Dermis microvascular lymphatic vessel endothelial cell (primary cell): ENCODE measurements at places on chromosomes 3 and 15.

DNA sequence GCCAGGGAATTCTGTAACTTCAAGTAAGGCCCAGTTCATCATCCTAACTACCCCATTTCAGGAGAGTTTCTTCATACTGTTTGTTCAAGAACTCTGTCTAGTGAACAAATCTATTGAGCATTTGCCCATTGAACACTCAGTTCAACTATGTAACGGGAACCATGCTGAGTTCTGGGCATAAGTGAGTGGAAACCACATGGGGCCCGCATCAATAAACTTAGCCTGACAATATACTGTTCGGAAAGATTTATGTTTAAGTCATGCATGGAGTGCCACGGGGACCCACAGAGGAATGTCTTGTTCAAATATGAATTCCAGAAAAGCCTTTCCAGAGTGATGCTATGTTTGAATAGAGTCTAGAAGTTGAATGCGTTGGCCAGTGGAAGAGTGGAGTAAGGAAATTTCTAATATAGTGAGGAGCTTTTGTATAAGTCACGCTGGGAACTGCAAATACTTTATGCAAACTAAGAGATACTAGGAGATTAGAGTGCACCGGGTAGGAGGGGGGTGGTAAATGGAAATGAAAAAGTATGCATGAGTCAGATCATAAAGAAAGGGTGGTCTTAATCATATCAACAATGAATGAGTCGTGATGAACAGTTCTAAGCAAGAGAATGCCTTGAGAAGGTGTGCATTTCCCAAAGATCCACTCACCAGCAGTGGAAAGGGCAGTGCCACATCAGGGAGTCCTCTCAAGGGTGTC is 279.8 kb downstream of the VPS13C start:
- no peak for DNase-seq

- DNase-seq = peak; percentile 38
These were observed 214.9 kb upstream of the ARRDC4 start for GRCh38 chr15:97745481-97746071.

GRCh38 chr3:155254445-155254844 is 39.0 kb downstream of the STRIT1 start:
- DNase-seq = no peak

DNA sequence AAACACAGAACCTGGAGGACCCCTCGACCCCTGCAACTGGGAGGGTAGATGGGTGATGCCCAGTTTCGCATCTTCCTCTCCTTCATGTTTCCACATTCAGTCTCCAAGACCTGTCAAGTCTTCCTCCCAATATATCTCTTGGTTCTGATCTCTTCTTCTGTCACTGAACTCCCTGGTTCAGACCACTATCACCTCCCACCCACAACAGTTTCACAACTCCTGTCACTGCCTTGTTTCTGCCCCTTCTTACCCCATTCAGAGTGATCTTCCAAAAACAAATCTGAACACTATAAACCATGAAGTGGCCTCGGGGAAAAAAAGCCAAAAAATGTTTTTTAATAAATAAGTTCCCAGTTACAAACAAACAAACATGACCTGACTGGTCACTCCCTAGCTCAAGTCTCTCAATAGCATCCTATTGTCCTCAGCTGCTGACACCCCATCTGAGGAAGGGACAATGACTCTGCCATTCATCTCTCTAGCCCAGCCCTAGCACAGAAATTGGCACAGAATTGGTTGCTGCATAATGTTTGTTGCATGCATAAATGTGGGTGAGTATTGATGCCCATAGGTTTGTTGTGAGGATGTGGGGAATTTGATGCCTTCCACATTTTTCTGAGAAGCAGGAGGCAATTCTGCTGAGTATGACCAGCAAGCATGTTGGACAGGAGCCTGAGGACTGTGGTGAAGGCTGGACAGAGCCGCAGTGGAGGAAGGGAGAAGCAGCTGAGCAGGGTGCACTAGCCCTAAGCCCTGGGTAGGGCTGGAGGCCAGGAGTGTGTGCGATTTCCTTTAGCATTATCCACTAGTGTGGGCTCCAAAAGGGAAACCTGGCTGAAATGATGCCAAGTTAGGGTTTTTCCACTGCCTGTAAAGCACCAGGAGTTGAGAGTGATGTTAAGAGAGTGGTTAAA is 12.2 kb upstream of the XYLB start:
- DNase-seq = peak; percentile 4

DNA sequence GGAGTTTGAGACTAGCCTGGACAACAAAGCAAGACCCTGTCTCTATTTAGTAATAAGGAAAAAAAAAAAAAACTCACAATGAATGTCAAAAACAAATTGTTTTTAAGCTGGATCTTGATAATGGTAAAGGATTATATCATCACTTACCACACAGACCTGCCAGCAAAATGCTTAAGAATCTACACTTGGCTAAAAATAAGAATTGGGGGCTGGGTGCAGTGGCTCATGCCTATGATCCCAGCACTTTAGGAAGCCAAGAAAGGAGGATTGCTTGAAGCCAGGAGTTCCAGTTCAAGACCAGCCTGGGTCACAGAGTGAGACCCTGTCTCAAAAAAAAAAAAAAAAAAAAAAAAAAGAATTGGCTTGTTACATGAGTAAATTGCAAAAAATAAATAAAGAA is 31.0 kb downstream of the ACAP2 start:
- DNase-seq = no peak

DNA sequence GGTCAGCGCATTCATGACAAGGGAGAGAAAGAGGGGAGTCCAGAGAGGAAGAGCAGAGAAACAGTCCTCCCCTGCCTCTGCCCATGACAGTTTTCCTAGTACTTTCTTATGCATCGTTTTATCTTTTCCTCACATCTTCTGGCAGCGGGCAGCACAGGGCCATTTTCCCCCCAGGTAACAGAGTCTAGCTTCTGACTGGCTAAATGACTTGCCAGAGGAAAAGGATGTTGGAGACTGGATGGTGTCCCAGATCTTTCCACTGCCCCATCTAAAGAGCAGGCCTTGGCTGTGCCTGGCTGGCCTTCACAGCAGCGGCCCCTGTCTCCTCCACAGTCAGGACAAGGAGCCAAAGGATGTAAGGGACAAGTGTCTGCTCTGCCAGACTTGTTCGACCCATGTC is 59.3 kb downstream of the CTDSPL start:
- no peak for DNase-seq

GRCh38 chr3:77025471-77025870 is 14.4 kb upstream of the ROBO2 start:
- no peak for DNase-seq

GRCh38 chr15:39513936-39514335 is 66.9 kb upstream of the THBS1 start:
- DNase-seq = no peak

DNA sequence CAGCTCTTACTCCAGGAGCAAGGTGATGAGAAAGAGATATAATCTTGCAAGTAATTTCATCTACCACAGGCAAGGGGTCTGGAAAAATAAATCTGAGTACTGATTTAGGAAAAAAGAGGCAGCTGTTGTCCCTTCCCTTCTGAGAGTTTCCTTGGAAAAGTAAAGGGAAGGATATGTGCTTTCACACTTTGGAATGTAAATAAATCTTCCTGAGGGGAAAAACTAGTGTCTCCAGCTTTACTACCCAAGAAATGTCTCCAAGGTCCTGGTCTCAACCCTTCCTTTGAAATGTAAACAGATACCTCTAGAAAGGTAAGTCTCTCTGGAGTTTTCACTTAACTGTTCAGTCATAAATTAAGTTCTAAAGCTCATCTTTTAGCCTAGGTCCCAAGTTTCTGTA is 102.6 kb downstream of the DPH6 start:
- no peak for DNase-seq

DNA sequence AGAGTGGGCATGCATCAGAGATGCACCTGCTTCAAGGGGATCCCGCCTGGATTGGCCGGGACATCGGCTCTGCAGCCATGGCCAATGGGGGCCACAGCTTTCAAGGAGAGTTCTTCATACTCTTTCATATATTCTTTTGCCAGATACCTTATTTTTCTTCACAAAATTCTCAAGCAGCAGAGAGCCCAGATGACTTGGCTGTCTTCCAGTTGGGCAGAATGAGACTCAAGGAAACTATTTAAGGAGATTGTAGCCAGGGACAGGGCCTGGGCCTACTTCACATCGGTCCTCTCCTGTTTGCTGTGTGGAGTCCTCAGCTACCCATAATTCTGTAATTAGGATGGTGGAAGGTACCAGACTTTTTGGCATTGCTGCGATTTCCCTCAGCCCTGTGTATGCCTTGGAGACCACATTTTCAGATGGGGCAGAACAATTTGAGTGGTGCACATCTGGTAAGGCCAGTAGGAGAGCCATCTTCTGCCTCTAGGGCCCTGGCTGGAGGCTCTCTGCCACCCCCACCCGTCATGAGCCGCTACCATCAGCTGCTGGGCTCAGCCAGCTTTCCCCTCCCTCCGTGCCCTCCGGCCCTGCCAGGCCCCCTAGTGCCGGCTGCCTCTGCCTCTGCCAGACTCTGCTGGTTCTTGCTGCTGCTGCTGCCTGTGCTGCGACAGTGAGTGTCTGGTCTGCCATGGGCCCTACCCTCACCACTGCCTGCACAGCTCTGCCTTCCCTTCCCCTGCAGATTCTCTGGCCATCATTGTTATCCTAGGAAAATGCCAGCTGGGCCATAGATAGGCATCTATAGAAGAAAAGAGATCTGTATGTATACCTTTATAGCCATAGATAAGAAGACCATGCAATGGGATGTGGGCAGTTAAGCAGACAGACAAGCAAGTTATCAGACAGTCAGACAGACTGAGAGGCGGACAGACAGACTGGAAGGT is 6.7 kb downstream of the PLIN1 start:
- no peak for DNase-seq

DNA sequence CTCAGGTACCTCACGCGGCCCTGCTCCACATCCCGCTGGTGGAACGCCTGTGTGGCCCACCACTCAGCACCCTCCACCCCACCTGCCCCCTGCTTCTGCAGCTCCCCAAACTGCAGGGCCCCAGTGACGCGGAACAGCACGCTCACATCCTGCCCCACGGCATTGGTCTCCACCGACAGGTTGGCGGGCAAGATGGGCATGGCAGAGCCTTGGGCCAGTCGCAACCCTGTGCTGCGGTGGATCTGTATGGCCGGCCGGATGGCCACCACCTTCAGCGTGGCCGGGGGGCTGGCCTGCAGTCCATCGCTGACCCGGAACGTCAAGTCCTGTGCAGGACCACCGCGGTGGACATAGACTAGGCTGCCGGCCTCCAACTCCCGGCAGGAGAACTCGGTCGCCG is 23.8 kb downstream of the CSPG4 start:
- DNase-seq = no peak

DNA sequence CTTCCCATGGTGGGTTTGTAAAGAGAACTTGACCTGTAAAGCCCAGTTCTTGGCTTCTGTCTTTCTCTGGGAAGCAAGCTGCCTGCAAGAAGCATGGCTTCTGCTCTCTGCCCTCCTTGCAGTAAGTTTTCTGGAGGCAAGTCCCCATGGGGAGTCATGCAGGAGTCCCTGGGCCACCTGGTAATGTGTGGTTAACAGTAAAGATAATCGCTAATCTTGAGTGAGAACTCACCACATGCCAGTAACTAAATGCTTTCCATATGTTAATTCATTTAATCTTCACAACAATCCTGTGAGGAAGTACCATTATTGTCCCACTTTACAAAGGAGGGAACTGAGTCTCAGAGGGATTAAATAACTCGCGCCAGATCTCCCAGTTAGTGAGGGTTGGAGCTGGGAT is 4.2 kb downstream of the CAPN3 start:
- DNase-seq = no peak

GRCh38 chr15:89586651-89587050 is 11.4 kb downstream of the TICRR start:
- DNase-seq = no peak

DNA sequence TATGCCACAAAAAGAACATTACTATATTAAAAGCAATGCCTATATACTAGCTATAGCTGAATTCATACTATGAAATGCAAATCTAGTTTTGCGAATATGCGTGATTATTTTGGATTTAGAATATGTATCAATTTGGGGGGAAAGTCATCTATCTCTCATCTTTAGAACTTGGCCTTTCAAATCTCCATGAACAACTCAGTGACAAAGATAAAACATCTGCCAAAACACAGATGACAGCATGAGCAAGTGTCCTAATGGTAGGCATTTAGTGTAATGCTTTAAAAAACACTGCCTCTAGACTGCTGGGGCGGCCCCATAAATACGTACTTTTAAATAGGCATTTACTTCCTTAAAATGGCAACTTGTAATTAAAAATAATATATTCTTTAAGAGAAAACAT is 2.7 kb downstream of the CD47 start:
- DNase-seq = no peak

- no peak for DNase-seq
These were observed 95.0 kb downstream of the NFKBIZ start for GRCh38 chr3:101944308-101944707.

DNA sequence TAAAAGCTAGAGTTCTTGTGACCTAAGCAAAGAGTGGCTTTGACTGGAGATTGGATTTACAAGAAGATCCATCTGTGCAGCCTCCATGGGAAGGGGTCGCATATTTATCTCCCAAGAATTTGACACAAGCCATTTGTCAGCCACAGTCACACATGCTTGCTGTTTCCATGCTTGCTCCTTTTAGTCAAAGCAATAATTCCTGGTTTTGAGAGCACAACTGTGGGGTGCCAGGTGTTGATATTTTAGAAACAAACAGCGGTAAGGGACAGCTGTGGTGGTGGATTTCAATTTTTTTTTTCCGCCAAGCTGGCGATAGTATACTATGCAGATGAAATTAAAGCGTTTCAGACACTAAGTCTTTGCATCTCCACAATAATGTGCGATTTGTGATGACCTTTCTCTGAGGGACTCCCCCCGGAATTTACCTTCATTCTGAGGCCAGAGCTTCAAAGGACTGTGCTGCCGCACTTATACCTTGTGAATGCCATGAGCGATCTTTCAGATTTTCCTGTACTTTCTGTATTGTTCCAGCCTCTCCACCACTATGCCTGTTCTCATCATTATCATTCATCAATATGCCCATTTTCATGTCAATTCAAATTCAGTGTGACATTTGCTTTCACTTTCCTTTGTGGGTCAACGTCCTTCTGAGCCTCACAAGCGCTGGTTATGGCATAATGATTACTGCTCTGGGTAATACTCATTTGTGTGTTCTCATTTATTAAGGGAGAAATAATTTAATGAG is 108.2 kb upstream of the KBTBD8 start:
- no peak for DNase-seq

GRCh38 chr3:14862661-14863230 is 44.0 kb downstream of the FGD5 start:
- peak; percentile 56 for DNase-seq

- no peak for DNase-seq
These were observed 121.4 kb upstream of the PHLDB2 start for GRCh38 chr3:111737706-111738086.

- no peak for DNase-seq
These were observed 41.3 kb downstream of the SIN3A start for GRCh38 chr15:75410196-75410595.

- DNase-seq = no peak
These were observed 44.5 kb downstream of the ZDHHC19 start for GRCh38 chr3:196166741-196167140.

GRCh38 chr3:12799525-12800440 is 3.3 kb downstream of the CAND2 start:
- no peak for DNase-seq

DNA sequence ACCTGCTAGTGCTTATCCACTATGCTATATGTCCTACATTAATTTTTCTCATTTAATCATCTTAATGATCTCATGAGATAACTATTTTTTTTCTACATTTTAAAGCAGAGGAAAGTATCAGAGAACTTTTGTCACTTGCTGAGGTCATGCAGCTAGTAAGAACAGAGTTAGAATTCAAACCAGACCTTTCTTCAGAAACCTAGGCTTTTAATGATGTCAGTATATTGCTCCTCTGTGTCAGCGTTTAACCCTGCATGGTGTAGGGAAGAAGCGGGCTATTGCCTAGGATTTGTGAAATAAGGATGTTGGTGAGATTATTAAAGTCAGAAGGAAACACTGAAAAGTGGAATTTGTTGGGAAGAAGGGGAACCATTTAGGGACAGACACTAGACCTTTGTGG is 121.2 kb downstream of the AKAP13 start:
- DNase-seq = no peak
